ELR (cell line): ENCODE measurements at places on chromosomes 1 and 21.

DNA sequence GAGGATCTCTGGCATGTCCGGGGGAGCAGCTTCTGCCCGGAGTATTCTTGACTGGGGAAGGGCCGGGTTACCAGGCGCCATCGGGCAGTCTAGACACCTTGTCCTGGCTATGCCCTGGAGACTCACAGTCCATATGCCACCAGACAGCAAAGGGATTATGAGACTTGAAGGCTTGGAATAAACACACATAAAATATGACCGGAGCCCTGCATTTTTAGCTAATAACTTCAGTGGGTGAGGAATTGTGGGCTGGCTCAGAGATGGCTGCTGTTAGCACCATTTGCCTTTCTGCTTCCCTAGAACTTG, 15.5 kb downstream of the NTPCR start:
- DNase-seq, result no peak

DNA sequence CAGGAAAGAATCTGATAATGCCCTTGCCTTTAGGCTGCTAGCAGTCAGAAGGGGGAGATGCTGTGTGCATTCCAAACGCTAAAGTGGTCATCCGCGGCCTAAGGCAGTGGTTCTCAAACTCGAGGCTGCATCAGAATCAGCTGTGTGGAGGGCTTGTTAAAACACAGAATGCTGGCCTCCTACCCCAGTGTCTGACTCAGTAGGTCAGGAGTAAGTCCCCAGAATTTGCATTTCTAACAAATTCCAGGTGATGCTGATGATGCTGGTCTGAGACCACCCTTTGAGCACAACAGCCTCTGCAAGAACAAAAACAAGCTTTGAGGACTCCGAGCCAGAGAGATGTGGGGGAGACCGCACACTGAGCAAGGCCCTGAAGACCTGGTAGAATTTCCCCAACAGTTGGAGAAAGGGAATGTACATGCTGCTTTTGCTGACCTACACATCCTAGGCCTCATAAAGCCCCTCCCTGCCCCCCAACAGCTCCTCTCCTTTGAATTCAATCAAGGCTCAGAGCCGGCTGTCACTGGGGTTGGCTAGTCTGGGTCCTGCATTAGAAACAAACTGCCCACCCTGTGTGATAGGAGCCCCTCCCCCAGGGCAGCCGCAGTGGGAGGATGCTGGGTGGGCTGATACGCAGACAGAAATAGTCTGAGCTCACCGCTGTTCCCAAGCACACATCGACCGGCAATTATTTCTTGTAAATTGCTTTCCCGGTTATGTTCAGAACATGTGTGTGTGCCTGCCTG, 27.1 kb downstream of the SHISAL2A start:
- no peak for DNase-seq

DNA sequence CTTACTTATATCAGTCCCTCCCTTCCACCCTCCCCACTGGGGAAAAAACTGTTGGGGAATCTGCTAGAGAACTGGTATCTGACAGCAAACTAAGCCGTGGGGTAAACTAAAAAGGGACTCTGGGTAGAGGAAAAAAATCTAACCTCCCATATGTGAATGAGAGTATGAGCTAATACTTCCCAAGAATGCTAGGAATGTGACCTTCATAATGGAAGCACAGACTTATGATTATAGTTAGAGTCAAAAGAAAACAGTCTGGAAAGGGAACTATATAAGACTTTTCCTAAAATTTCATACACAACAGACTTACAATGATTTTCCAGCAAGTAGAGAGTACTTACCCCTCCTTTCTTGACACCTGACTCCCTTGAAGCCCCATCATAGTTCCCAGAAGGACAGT, 23.0 kb upstream of the RBBP5 start:
- DNase-seq, result peak; percentile 77

DNA sequence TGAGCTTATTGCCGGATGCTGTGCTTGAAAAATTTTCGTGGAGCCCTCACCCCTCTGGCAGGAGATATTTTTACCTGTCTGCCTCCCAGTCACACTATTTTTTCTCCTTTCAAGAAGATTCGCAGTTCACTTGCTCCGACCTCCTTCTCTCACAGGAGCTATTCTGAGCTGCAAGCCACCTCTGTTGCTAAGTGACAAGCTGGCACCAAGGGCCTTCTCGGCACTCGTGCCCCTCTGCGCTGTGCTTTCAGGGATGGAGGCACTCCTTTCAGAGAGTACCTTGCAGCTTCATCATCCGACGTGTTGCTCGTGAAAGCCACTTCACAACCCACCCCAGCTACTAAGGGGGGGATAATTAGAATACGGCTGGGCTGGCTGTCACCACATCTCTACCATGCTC, 11.6 kb downstream of the SLC6A17 start:
- no peak for DNase-seq

- no peak for DNase-seq
Observed at GRCh38 chr1:94994805-94995204, 67.9 kb upstream of the CNN3 start.

- peak; percentile 84 for DNase-seq
Observed at GRCh38 chr21:46307625-46308024, 16.0 kb downstream of the C21orf58 start.

GRCh38 chr1:64663668-64664067, 81.2 kb upstream of the RAVER2 start:
- peak; percentile 23 for DNase-seq

DNA sequence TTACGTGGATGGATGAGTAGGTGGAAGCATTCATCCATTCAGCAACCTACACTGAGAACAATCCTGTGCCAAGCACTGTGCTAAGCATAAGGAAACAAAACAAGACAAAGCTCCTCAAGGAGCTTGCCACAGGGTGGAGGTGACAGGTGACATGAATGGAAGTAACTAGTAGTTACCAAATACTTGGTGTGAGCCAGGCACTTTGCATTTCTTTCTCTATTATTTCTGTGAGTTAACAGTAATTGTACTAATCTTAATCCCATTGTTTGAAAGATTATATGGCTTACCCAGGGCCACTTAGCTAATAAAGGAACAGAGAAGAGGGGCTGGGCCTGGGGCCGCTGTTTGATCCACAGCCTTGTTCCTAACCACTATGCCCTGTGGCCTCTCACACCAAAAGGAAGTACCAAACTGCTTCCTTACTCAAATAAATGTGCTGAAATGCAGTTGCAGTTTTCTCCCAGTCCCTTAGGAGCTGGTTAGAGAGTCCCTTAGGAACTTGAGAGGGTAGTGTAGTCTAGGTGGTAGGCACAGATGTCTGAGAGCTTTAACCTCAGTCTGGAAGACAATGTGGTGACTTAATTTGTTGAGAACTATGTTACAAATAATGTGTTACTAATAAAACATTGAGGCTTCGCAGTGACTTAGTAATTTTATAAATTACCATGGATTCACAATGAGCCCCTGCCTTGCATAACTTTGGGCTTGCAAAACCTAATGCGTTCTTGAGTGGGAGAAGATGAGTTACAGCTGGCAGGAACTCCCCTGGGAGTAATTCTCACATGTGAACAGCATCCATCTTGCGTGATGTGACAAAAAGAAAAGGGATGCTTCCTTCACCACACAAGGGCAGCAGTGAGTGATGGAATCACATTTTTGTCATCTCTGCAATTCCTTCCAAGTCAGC, 69.8 kb downstream of the MPZL1 start:
- DNase-seq, result no peak

GRCh38 chr1:218501161-218501560, 156.0 kb downstream of the TGFB2 start:
- DNase-seq, result no peak

- no peak for DNase-seq
Observed at GRCh38 chr21:28489162-28489561, 503.5 kb downstream of the LTN1 start.

GRCh38 chr1:230549625-230550024, 92.7 kb upstream of the COG2 start:
- DNase-seq, result no peak

DNA sequence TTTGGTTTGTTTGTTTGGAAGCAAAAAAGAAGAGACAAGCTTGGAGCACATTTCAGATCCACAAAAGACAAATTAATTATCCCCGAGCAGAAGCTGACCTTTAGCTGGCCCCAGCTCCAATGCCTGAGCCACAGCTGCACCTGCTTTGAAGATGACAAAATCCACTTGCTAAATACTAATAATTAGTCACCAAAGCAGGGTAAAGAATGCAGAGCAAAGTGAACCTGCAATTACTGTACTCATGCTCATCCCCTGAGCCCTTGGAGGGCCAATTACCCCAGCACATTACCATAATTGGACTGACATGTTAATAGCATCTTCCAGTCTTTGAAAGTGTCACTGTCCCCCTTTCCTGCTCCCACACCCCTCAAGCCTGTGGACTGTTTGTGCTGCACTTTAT, 38.2 kb upstream of the KCND3 start:
- no peak for DNase-seq

DNA sequence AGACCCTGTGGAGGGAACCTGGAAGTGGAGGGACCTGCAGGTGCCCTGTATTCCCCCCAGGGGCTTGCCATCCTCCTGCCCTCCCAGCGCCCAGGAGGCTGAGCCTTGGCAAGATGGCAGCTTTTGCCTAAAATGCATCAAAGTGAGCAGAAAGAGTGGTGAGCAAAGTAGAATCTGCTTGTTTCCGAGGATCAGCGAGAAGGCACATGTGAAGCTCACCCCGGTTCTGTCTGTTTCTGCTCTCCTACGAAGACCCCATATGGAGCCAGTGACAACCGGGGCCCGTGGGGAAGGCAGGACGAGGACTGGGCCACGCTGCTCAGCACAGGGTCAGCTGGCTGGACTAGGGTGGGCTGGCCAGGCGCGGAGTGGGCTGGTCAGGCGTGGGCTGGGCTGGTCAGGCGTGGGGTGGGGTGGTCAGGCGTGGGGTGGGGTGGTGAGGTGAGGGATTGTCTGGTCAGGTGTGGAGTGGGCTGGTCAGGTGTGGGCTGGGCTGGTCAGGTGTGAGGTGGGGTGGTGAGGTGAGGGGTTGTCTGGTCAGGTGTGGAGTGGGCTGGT, 5.2 kb upstream of the FNDC10 start:
- DNase-seq, result no peak

GRCh38 chr1:165915480-165915879, 88.1 kb downstream of the UCK2 start:
- DNase-seq, result no peak

- no peak for DNase-seq
Observed at GRCh38 chr1:207960346-207960745, 49.4 kb upstream of the CD34 start.

- DNase-seq, result no peak
Observed at GRCh38 chr1:117364240-117364639, 3.0 kb upstream of the MAN1A2 start.
